ENCODE measurements at places on chromosomes 16 and 17. TPM values are rescaled to one million over a fixed set of nuclear protein-coding genes. Genes with fewer than 3 reads are reported as not detected.
A peak's percentile ranks its signal among the peaks of the same experiment; 100 is the strongest.

DNA sequence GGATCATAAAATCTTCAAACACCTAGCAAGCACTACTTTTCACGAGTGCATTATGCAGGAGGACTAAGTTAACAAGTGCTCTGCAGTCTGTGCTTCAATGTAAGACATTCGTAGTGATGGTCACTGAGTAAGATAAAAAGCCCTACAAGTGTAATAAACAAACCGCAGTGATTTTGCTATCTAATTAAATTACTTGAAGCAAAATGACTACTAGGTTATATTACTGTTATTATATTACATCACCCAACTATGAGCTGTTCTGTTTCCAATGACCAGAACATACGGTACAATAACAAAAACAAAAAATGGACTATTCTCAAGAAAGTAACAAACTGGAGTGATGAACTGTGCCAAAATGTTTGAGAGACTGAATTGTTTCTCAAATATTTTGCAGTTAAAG, 11.2 kb downstream of the KLHL10 start:
- no peaks in the 10 kb centered on the region for H3K4me1 ChIP-seq
- DNase-seq, result no peak
- H3K36me3 ChIP-seq, result peaks cover 5% of the 10 kb centered on the region
- H3K27me3 ChIP-seq, result no peaks in the 10 kb centered on the region
- H3K4me3 ChIP-seq, result no peak overlapping the region
- no peak overlapping the region for H3K27ac ChIP-seq

- DNase-seq, result no peak
- no peak overlapping the region for H3K27ac ChIP-seq
- peaks cover 1% of the 10 kb centered on the region for H3K36me3 ChIP-seq
- no peaks in the 10 kb centered on the region for H3K27me3 ChIP-seq
These were observed 52.7 kb upstream of the ZNF629 start for GRCh38 chr16:30839523-30840227.

CHRNE gene
- 0.31 TPM for total RNA-seq

- no peaks in the 10 kb centered on the region for H3K36me3 ChIP-seq
- DNase-seq, result no peak
- H3K27me3 ChIP-seq, result no peaks in the 10 kb centered on the region
- no peak overlapping the region for H3K4me3 ChIP-seq
- peaks cover 3% of the 10 kb centered on the region for H3K4me1 ChIP-seq
These were observed 126.8 kb upstream of the PSMD7 start for GRCh38 chr16:74169687-74170376.

ARHGDIG gene
- 6.0 TPM for total RNA-seq

GRCh38 chr16:54080524-54081008, 206.0 kb downstream of the IRX3 start:
- H3K4me1 ChIP-seq, result peaks cover 5% of the 10 kb centered on the region
- H3K36me3 ChIP-seq, result no peaks in the 10 kb centered on the region
- H3K27ac ChIP-seq, result no peak overlapping the region
- DNase-seq, result no peak
- H3K27me3 ChIP-seq, result no peaks in the 10 kb centered on the region

PYDC1 gene
- not detected for total RNA-seq

DNA sequence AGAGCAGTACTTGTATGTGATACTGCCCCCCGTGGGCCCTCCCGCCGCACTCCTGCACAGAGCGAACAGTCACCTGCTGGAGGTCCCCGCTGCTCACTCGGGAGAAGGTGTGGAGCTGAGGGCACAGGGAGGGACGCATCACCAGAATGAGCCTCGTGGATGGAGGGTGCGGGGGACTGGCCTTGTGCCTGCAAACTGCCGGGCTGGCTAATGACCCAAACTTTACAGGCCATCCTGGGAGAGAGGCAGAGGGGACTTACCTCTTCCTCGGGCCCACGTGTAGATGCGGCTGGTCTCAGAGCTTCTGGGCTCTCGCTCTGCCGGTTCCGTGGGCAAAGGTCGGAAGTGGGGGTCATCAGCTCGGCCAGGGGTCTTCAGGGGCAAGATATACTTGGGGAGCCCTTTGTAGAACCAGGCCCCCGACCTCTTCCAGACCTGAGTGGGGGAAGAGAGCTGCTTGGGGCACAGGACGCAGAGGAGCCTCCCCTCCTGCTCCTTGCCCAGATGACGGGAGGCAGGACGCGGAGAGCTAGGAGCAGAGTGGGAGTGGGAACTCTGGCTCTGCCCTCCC, 65.5 kb upstream of the DOC2B start:
- peaks cover 15% of the 10 kb centered on the region for H3K36me3 ChIP-seq
- H3K4me3 ChIP-seq, result no peak overlapping the region
- H3K27ac ChIP-seq, result no peak overlapping the region
- H3K4me1 ChIP-seq, result no peaks in the 10 kb centered on the region
- H3K27me3 ChIP-seq, result no peaks in the 10 kb centered on the region

DNA sequence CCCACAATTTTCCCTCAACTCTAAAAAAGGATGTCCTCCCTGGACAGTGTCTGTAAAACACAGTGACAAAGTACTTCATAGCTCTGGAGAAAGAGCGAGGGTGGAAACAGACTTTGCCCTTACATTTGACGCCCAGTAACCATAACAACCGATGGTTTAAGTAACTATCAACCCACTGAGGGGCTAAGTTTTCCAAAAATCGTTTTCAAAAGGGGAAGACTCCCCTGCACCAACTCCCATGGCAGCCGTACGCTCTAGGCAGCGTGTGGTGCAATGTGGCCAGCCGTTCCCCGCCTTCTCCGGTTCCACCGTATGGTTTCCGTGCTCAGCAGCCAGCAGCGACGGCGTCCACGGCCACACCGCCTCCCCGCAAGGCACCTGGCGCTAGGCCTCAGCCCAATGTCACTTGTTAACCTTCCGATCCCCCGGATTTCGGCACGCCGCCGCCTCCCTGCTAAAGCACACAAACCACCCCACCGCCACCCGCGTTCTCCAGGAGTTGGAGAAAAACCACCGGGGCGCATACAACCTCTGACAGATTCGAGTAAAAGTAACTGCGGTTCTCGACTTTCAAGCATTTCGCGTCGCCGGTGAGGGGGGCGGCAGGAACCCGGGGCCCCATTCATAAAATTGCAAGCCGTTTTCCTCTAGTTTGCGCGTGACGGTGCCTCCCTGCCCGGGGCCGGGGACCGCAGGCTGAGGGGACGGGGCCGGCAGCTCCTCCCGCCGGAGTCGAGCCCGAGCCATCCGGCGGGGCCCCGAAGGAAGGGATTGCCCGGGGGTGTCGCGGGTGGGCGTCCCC, 661 bp downstream of the TEX2 start:
- no peaks in the 10 kb centered on the region for H3K36me3 ChIP-seq
- H3K27ac ChIP-seq, result peak overlapping the region; percentile 93
- peak; percentile 39 for DNase-seq
- H3K4me3 ChIP-seq, result peak overlapping the region; percentile 87
- peaks cover 40% of the 10 kb centered on the region for H3K4me1 ChIP-seq

- peak overlapping the region; percentile 62 for H3K27ac ChIP-seq
- DNase-seq, result peak; percentile 33
- peaks cover 3% of the 10 kb centered on the region for H3K4me1 ChIP-seq
- H3K4me3 ChIP-seq, result no peak overlapping the region
These were observed 841 bp upstream of the IGFALS start for GRCh38 chr16:1794221-1794871.

DNA sequence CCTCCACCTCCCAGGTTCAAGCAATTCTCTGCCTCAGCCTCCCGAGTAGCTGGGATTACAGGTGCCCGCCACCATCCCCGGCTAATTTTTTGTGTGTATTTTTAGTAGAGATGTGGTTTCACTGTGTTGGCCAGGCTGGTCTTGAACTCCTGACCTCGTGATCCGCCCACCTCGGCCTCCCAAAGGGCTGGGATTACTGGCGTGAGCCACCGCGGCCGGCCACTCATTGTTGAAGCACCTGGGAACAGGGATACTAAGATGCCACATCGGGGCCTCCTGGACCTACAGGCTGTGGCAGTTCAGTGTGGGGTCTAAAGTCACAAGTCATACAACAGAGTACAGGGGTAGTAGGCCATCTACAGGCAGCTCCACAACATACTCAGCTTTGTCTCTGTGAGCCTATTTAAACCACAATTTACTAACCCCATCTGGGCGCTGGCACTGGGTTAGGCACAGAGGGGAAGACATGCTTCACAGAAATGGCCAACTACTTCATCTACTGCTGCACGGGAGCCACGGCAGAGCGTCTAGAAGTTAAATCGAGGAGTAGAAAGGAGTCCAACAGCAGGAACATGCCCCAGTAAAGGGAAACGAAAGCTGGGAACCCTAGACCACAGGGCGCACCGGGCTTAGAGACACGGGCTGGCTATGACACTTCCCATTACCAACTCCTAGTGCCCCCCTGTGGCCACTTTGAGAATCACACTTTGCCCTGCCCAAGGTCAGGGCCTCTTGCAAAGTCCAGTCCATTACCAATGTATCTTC, 4.3 kb downstream of the VAMP2 start:
- H3K4me3 ChIP-seq, result peak overlapping the region; percentile 29
- peaks cover 9% of the 10 kb centered on the region for H3K36me3 ChIP-seq
- DNase-seq, result peak; percentile 89
- H3K27ac ChIP-seq, result peak overlapping the region; percentile 84
- peaks cover 25% of the 10 kb centered on the region for H3K4me1 ChIP-seq
- H3K27me3 ChIP-seq, result no peaks in the 10 kb centered on the region

GRCh38 chr16:17827313-17827712, 356.6 kb upstream of the XYLT1 start:
- no peaks in the 10 kb centered on the region for H3K4me1 ChIP-seq
- H3K4me3 ChIP-seq, result no peak overlapping the region
- DNase-seq, result no peak
- H3K27ac ChIP-seq, result no peak overlapping the region

DNA sequence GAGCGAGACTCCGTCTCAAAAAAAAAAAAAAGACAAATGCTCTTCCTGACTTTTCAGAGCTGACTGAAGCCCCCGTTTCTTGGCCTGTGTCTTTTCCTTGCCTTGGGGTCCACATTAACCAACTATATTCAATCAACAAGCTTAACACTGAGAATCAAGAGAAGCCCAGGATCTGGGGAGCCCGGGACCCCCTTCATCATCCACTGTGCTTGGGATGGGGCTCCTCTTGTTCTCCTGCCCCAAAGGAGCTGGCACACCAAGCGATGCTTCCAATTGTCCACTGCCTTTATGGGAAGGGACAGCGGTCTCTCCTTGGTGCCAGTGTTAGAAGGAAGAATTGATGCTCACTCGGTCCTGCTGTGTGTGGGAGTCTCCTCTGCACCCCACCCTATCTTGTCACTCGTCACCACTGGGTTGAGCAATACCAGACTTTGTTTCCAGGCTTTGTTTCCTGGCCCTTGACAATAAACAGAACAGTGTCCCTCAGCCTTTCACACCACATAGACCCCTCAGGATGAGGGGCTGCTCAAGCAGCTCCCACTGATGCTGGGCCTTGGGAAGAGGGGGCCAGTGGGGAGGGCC, 146.7 kb downstream of the KCNJ12 start:
- no peaks in the 10 kb centered on the region for H3K36me3 ChIP-seq
- peaks cover 27% of the 10 kb centered on the region for H3K27me3 ChIP-seq
- H3K4me1 ChIP-seq, result peaks cover 10% of the 10 kb centered on the region
- no peak overlapping the region for H3K27ac ChIP-seq
- no peak for DNase-seq
- no peak overlapping the region for H3K4me3 ChIP-seq

SLC5A10 gene
- total RNA-seq, result not detected

CIITA gene
- total RNA-seq, result not detected

DUSP3 gene
- total RNA-seq, result 58.0 TPM

- peaks cover 15% of the 10 kb centered on the region for H3K27me3 ChIP-seq
- no peak overlapping the region for H3K4me3 ChIP-seq
- peak overlapping the region; percentile 54 for H3K27ac ChIP-seq
These were observed 216.9 kb upstream of the GSE1 start for GRCh38 chr16:85395913-85396878.

C1QL1 gene
- total RNA-seq, result 37.0 TPM

GRCh38 chr16:56198006-56198754, 6.9 kb downstream of the GNAO1 start:
- no peak for DNase-seq
- H3K4me1 ChIP-seq, result no peaks in the 10 kb centered on the region
- H3K27me3 ChIP-seq, result peaks cover 24% of the 10 kb centered on the region
- H3K27ac ChIP-seq, result no peak overlapping the region

GRCh38 chr16:67661101-67661761, 471 bp downstream of the PARD6A start:
- peaks cover 11% of the 10 kb centered on the region for H3K4me1 ChIP-seq
- H3K27me3 ChIP-seq, result no peaks in the 10 kb centered on the region
- H3K27ac ChIP-seq, result peak overlapping the region; percentile 96
- no peak for DNase-seq
- H3K36me3 ChIP-seq, result peaks cover 4% of the 10 kb centered on the region
- peak overlapping the region; percentile 83 for H3K4me3 ChIP-seq

- DNase-seq, result no peak
- no peaks in the 10 kb centered on the region for H3K36me3 ChIP-seq
- peaks cover 9% of the 10 kb centered on the region for H3K27me3 ChIP-seq
- H3K4me3 ChIP-seq, result no peak overlapping the region
- no peak overlapping the region for H3K27ac ChIP-seq
These were observed 1.3 kb upstream of the ADGRG5 start for GRCh38 chr16:57540906-57541753.

GRCh38 chr17:65183736-65184135, 46.6 kb downstream of the RGS9 start:
- DNase-seq, result no peak
- peaks cover 10% of the 10 kb centered on the region for H3K27me3 ChIP-seq
- peaks cover 16% of the 10 kb centered on the region for H3K4me1 ChIP-seq

GRCh38 chr17:72386619-72387237, 265.9 kb downstream of the SOX9 start:
- peaks cover 42% of the 10 kb centered on the region for H3K4me1 ChIP-seq
- H3K27me3 ChIP-seq, result peaks cover 2% of the 10 kb centered on the region
- DNase-seq, result no peak
- no peaks in the 10 kb centered on the region for H3K36me3 ChIP-seq

NPIPB6 gene
- total RNA-seq, result 5.7 TPM

NT5C gene
- total RNA-seq, result 53.3 TPM
